Activated T-helper 1 cell treated with Interleukin-2 at 50 U/mL for 16 hours (primary cell): ENCODE measurements at places on chromosomes 13 and 19.
A peak's percentile ranks its signal among the peaks of the same experiment; 100 is the strongest.

DNA sequence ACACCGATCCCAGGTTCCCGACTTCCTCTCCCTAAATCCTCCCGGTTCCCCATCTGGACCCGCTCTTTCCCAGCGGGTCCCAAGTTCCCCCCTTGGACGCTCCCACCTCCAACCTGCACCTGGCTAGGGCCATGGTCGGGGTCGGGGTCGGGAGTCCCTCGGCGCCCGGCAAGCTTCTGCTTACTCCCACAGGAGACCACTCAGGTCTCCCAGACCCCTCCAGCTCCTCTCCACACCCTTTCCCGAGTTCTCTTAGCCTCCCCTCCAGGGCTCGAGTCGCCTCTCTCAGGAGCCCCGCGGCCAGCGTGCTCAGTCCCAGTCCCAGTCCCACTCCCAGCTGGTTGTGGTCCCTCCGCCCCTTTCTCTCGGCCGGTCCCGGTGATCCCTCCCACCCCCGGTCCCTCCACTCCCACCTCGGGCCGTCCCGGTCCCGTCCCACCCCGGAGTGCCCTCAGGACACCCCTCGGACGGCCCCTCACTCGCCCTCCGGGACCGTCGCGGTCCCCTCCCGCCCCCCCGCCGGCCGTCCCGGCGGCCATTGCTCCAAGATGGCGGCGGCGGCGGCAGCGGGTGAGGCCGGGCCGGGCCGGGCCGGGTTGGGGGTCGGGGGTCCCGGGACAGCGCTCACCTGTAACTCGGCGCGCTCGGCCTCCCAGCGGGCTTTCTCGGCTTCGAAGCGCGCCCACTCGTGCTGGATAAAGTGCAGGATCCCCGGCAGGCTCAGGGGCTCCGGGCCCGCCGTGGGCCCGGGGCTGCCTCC, at the start of gene FKRP:
Gene FKRP (plus strand): TSS at position 537 of the 760 bp plus-strand sequence. CDS start 9,394 bp downstream, outside the sequence.
- DNase-seq, result peak; percentile 14

DNA sequence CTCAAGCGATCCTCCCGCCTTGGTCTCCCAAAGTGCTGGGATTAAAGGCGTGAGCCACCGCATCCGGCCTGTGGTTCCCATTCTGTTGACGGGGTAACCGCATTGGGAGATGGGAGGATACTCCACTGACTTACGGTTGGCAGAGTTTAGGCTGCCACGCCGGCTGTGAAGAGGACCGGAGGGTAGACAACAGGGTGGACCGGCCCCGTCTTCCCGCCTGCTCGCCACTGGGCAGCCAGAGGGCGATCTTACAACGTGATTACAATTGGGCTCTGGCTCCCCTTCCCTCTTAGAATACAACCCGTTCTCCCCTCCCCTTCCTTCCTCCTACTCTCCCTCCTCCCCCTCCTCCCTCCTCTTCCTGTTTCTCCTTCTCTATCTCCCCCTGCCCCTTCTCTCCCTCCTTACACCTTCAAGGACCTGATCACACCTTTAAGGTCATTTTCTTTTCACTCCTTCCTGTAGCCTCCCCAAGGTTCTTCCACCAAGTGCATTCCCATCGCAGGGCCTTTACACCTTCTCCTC, 957 bp upstream of the CCDC194 start:
- DNase-seq, result no peak

DNA sequence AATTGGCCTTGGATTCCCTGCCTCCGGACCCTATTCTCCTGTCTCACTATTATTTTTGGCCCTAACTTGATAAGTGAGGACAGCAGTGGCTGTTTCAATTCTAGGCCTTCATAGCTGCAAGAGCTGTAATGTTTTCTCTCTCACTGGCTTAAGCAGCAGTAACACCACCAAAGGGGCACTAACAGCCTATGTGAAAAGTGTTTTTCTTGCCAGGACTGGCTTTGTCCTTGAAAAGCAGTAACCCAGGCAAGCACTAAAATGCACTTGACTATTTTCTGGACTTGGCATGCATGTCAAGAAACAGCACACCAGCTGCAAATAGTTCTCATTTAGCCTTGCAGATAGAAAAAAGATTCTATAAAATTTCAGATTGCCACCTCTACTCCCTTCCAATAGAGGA, 9.3 kb upstream of the FBXL3 start:
- no peak for DNase-seq

DNA sequence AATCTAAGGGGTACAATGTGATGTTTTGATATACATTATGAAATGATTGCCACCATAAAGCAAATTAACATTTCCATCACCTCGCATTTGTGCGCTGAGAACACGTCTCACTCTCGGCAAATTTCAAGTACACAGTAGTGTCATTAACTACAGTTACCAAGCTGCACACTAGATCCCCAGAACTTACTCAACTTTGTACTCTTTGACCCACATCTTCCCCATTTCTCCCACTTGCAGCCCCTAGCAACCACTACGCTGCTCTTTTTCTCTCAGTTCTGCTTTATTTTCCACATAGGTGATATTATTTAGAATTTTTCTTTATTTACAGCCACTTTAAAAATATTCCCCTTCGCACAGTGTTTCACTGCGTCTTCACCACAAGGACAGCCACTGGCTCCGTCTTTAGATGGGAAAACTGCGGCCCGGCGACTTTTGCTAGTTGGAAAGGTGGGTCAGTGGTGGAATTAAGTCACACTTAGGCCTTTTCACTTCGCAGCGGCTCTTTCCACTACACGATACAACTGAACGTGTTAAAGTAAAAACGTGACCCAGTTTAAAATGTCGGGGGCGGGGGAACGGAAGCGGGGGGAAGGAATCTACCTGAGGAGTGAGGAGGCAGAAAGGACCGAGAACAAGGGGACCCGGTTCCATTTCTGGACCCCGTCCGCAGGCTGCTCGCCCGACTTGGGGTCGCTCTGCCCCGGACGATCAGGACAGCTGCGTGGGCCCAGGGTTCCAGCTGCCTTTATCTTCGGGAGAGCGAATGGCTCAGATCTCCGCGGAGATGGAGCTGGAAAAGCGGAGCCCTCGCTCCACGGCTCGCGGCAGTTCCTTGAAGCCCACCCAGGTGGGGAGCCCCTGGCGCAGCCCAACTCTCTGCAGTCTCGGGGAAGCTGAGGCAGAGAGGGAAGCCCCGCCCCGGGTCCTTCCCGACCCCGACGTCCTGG, 486.1 kb downstream of the UQCRFS1 start:
- DNase-seq, result no peak

GRCh38 chr13:113509989-113510388, 19.5 kb upstream of the DCUN1D2 start:
- no peak for DNase-seq

GRCh38 chr13:51636349-51636890, 52.2 kb downstream of the WDFY2 start:
- DNase-seq, result no peak

GRCh38 chr13:113732176-113732960, 26.7 kb upstream of the TMEM255B start:
- no peak for DNase-seq

DNA sequence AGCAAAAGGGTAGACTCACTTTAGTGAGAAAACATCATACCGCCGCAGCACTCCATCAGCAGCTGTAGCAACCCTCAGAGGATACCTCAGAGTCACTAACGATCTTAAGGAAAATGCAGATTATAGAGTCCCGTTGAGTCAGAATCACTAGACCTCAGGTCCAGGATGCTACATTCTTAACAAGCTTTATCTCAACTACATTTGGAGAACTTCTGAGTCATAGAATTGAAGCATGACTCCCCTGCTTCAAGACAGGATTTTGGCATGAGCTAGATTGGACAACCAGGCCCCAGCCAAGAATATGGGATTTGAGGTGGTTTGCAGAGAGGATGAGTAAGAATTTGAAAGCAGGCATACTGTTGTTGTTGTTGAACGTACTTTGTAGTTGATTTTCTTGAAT, 118.9 kb upstream of the UBL3 start:
- DNase-seq, result no peak

GRCh38 chr13:76764429-76764828, 121.8 kb downstream of the KCTD12 start:
- DNase-seq, result no peak

- DNase-seq, result no peak
Measured at GRCh38 chr13:29763436-29764180, 86.8 kb downstream of the UBL3 start.

DNA sequence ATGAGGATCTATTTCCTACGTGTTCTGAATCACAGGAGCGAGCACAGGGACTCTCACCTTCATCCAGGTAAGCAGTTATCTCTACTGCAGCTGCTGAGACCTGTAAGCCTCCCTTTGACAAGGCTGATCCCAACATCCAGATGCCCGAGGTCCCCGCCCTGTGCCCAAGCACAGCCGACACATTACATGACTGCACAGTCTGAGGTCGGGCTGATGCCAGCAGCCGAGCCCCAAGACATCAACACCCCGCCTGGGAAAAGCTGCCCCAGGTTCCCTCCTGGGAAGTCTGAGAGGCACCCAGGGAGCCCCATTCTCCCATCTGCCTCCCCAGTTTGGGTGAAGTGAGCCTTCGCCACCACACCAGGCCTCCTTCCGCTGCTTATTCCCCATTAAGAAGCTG, 95.9 kb downstream of the COL4A1 start:
- no peak for DNase-seq

- DNase-seq, result no peak
Measured at GRCh38 chr13:37560526-37560925, 38.0 kb downstream of the POSTN start.

GRCh38 chr19:30450100-30450499, 77.9 kb downstream of the ZNF536 start:
- no peak for DNase-seq

GRCh38 chr19:35209646-35210045, 18.9 kb downstream of the FAM187B start:
- no peak for DNase-seq

GRCh38 chr13:107076801-107077200, 508.9 kb upstream of the ARGLU1 start:
- no peak for DNase-seq

GRCh38 chr13:20848203-20848602, 54.3 kb downstream of the XPO4 start:
- DNase-seq, result no peak

DNA sequence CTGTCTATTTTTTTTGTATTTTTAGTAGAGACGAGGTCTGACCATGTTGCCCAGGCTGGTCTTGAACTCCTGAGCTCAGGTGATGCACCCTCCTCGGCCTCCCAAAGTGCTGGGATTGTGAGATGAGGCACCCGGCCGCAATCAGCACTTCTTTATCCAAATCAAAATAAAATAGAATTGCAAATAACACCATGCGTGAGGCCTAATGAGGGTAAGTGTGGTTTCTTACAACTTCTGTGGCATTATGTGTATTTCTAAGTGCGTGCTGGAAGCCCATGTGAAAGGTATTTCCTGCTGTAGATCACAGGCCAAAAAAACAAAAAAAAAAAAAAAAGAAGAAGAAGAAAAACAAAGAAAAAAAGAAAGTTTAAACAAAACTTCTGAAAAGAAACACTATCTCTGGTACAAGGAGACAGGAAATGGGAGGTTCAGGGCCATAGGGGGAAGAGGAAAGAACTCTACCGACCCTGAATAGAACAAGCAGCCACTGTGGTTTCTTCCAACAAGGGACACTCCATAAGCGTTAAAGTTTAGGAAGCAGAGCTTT, 3.0 kb upstream of the GRAMD1A start:
- no peak for DNase-seq

DNA sequence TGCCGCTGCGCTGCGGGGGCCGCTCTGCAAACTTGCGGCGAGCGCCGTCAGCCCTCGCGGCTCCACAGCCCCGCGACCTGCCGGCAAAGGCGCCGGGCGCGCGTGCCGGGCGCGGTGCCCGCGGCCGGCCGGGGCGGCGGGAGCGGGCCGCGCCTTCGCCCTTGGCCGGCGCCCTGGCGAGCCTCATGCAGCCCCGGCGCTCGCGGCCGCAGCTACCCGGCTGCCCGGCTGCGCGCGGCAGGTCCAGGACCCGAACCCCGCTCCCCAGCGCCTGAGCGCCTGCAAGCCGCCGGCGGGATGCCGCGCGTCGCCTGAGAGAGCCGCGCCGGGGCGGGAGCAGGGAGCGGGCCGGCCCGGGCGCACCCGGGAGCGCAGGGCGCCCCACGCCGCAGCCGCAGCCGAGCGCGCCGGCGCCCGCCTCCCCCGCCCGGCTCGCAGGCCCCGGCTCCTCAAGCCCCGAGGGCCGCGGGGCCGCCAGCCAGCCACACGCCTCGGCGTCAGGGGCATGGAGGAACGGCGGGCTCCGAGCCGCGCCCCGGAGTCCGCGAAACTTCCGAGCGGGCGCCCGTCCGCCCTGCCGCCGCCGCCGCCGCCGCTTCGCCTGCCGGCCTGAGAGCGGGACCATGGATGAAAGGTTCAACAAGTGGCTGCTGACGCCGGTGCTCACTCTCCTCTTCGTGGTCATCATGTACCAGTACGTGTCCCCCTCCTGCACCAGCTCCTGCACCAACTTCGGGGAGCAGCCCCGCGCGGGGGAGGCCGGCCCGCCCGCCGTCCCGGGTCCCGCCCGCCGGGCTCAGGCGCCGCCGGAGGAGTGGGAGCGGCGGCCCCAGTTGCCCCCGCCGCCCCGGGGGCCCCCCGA, 564 bp downstream of the HS6ST3 start:
- DNase-seq, result no peak

- DNase-seq, result no peak
Measured at GRCh38 chr13:31444266-31444856, 244.6 kb downstream of the B3GLCT start.

- no peak for DNase-seq
Measured at GRCh38 chr13:24086642-24087041, 73.9 kb upstream of the SPATA13 start.

- DNase-seq, result no peak
Measured at GRCh38 chr13:93473441-93474270, 247.0 kb downstream of the GPC6 start.

GRCh38 chr19:56993851-56994250, 125.9 kb upstream of the USP29 start:
- DNase-seq, result no peak

- DNase-seq, result no peak
Measured at GRCh38 chr13:66099825-66100224, 1130.3 kb downstream of the PCDH9 start.

- DNase-seq, result no peak
Measured at GRCh38 chr13:40476175-40476958, 190.1 kb downstream of the FOXO1 start.

GRCh38 chr13:50715402-50716146, 127.9 kb downstream of the DLEU7 start:
- DNase-seq, result no peak

GRCh38 chr13:52597676-52598075, 44.6 kb upstream of the HNRNPA1L2 start:
- DNase-seq, result no peak

DNA sequence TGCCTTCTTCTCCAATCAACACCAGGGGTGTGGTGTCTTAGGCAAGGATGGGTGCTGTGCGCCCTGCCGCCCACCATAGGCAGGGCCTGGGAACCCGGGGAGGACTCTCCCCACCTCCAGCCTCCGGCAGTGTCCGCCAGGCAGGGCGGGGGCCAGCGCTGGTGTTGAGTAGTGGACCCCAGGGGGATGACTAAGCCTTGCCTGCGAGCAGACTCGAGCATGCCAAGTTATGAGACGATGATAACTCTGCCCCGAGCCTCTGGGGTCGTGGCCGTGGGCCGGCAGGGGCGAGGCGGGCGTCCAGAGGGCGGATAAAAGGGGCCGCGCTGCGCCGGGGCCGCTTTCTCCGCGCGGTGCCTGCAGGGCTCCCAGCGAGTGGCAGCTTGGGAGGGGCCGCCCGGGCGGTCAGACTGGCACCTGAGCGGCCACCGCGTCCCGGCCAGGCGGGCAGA, at the start of gene MEDAG:
Gene MEDAG (plus strand): TSS at position 340 of the 452 bp plus-strand sequence. CDS start 245 bp downstream, outside the sequence.
- no peak for DNase-seq
